Neural crest cell (in vitro differentiated cells): ENCODE measurements at places on chromosomes 6 and 20. TPM values are rescaled to one million over a fixed set of nuclear protein-coding genes. Genes with fewer than 3 reads are reported as not detected.

The MYCT1 gene
- total RNA-seq = not detected in 2 replicates

The JPH2 gene
- total RNA-seq = 0.07 TPM in 1 of 2 replicates, not detected in the other

GRCh38 chr6:144075875-144076274 is 19.5 kb downstream of the SF3B5 start:
- no peak for DNase-seq

- no peak for DNase-seq
Measured at GRCh38 chr6:39886871-39887270, 47.4 kb downstream of the MOCS1 start.

DNA sequence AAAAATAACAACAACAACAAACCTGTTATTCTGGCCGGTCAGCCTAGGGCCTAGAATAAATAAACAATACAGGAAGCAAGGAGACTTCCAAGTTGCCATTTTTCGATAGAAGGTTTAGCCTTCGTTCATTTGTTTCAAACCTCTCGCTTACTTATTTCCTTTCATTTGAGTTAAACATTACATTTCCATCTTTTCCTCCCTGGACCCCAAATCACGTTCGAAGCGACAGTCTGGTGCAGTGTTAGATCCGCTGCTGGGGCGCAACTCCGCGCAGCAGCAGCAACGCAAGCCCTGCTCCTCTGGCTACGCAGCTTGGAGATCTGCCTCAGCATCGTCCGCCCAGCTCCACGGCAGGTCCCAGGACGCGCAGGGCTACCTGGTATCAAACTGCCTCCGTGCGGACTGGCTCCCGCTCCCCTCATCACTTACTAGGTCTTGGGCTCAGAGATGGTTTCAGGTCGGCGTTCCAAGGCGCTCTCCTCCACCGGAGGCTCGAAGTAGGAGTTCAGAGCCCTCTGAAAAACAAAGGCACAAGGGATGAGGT is 530 bp downstream of the TDP2 start:
- DNase-seq = no peak

DNA sequence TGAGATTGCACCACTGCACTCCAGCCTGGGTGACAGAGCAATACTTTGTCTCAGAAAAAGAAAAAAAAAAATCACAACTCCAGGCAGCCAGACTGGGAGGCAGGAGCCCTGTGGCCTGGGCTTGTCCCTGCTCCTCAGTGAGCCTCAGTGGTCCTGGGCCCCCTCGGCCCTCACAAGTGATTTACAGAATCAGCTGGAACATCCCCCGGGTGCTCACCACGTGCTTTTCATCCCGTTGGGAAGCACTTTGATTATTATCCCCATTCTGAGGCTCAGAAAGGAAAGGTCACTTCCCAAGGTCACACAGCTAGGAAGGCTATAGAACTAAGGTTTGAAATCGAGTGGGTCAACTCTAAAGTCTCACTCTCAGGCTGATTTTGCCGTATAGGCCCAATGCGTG is 43.1 kb upstream of the TLDC2 start:
- DNase-seq = no peak

DNA sequence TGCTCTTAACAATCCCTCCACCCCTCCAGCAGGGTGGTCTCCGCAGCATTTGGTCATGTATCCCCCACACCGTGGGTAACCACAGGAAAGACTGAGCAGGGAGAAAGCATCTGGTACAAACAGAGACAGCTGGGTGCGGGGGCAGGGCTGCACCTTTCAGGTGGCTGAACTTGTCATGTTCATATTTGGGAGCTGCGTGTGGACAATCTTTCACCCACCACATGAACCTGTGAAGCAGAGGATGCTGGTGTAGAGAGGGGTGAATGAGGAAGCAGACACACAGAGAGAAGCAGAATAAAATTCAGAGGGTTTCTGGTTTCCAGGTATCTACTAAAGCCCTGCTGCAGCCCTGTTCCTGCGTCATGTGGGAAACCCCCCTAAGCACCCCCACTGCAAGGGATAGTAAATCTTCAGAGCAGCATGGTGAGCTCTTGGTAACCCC is 8.9 kb downstream of the GFOD1 start:
- DNase-seq = no peak
